Fibroblast of skin of back (primary cell): ENCODE measurements at places on chromosomes 2 and 18.

DNA sequence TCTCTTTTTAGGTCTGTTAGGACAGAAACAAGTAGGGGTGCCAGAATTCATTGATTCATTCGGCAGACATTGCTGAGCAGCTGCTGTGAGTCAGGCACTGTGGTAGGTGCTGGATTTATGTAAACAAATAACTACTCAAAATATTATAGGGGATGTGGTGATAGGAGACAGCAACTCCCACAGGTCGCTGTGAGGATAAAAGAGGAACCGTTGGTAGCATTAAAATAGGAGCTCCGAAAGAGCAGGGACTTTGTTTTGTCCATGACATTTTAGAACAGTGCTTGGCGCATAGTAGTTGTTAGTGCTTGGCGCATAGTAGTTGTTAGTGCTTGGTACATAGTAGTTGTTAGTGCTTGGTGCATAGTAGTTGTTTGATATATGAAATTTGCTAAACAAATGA, 29.2 kb downstream of the ATP6V1C2 start:
- no peak for DNase-seq

- peak; percentile 1 for DNase-seq
Measured at GRCh38 chr2:38875227-38875575, 533 bp downstream of the DHX57 start.

DNA sequence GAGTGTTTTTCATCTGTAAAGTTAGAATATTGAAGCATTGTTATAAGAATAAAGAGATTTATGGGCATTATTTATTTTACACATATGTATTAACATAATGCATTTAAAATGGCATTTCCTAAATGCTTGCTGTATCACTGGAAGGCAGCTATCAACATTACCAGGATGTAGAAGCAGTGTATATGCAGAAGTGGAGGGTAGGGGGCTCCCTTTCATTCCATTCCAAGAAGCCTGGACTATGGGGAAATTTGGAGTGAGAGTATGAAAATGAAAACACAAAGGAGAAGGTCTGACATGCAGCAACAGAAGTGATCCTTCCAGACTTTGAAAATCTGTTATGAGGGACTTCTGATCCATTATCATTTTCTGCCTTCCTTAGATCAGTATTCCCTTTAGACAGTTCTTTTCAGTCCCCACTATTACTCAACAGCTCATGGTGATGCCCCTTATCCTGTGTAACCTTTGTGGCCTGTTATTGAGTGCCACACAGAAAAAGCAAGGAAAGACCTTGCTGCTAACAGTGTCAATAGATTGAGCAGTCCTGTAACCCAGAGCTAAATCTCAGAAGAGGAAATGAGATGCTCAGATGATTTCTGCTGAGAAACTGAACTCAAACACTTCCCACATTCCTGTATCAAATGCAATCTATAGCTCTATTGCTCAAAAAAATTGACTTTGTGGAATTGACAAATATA, 216.6 kb downstream of the HNMT start:
- no peak for DNase-seq

DNA sequence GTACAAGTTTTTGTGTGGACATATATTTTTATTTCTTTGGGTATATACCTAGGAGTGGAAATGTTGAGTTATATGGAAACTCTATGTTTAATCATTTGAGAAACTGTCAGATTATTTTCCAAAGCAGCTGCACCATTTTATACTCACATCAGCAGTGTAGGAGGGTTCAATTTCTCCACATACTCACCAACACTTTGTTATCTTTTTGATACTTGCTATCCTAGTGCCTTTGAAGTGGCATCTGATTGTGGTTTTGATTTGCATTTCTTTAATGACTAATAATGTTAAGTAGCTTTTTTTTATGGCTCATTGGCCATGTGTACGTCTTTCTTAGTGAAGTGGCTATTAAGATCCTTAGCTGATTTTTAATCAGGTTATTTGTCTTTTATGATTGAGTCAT, 64.7 kb upstream of the SLC8A1 start:
- DNase-seq = no peak

- peak; percentile 60 for DNase-seq
Measured at GRCh38 chr2:239275847-239276831, 124.7 kb downstream of the HDAC4 start.

DNA sequence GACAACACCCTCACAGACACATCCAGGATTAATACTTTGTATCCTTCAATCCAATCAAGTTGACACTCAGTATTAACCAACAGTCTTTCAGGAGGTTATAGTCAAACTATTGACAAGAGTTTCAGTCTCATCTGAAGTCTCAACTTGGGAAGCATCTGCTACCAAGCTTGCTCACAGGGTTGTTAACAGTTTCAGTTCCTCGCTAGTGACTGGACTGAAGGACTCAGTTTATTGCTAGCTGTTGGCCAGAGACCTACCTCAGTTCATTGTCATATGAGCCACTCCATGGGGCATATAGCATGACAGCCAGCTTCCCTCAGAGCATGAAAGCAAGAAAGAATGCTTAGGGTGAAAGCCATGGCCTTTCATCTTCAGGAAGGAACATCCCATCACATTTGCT, 228.6 kb downstream of the EPHA4 start:
- DNase-seq = no peak

- DNase-seq = peak; percentile 81
Measured at GRCh38 chr2:119240311-119241204, 16.9 kb downstream of the STEAP3 start.

- no peak for DNase-seq
Measured at GRCh38 chr2:227607941-227608340, 6.7 kb downstream of the SCYGR3 start.

DNA sequence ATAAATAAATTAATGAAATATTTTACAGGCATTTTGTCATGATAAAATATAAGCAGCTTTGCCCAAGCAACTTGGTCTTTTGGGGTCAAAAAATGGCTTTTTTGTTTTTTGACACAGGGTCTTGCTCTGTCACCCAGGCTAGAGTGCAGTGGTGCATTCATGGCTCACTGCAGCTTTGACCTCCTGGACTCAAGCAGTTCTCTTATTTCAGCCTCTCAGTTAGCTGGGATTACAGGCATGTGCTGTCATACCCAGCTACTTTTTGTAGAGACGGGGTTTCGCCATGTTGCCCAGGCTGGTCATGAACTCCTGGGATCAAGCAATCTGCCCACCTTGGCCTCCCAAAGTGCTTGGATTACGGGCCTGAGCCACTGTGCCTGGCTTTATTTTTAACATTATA, 51.0 kb downstream of the ABI2 start:
- DNase-seq = no peak

DNA sequence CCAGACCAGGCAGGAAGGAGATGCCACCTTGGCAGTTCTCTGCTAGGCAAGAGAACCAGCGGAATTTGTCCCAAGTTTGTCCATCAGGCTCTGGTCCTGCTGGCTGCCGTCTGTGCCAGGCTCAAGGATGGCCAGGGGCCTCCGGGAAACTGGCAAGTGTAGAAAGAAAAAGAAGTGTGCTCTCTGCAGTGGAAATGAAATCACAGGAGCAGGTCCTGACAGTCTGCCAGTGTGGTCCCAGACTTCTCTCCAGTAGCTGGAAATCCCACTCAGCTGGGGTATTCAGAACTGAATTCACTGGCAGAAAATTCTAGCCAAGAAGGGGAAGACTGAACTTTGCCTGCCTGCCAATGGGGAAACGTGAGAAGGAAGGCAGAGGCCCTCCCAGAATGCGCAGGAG, 91.0 kb downstream of the STPG4 start:
- DNase-seq = no peak

DNA sequence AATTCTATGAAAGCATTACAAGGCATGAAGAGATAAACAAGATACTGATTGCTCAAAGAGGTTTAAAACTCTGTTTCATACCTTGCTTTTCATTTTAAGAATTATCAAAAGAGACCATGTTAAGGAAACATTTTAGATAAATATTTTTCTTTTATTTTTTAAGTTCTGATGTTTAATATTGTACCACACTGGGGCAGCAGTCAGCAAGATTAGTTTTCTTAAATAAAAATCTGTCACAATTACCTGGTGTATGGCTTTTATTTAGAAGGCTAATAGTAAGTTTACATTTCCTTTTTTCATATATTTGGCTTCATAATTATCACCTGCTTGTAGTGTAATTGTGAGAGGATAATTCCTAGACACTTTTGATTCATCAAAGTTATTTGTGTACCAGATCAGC, 46.4 kb downstream of the ZNF804A start:
- DNase-seq = no peak

GRCh38 chr18:38526922-38527321, 961.3 kb upstream of the CELF4 start:
- no peak for DNase-seq

- DNase-seq = no peak
Measured at GRCh38 chr2:160110674-160111239, 48.3 kb upstream of the PLA2R1 start.

- DNase-seq = no peak
Measured at GRCh38 chr2:60316381-60317033, 236.9 kb downstream of the BCL11A start.

- DNase-seq = no peak
Measured at GRCh38 chr18:44626807-44627206, 53.9 kb upstream of the SETBP1 start.

- DNase-seq = peak; percentile 24
Measured at GRCh38 chr2:179751163-179751809, 110.1 kb downstream of the ZNF385B start.

- DNase-seq = no peak
Measured at GRCh38 chr2:157318884-157319283, 6.7 kb downstream of the ERMN start.

DNA sequence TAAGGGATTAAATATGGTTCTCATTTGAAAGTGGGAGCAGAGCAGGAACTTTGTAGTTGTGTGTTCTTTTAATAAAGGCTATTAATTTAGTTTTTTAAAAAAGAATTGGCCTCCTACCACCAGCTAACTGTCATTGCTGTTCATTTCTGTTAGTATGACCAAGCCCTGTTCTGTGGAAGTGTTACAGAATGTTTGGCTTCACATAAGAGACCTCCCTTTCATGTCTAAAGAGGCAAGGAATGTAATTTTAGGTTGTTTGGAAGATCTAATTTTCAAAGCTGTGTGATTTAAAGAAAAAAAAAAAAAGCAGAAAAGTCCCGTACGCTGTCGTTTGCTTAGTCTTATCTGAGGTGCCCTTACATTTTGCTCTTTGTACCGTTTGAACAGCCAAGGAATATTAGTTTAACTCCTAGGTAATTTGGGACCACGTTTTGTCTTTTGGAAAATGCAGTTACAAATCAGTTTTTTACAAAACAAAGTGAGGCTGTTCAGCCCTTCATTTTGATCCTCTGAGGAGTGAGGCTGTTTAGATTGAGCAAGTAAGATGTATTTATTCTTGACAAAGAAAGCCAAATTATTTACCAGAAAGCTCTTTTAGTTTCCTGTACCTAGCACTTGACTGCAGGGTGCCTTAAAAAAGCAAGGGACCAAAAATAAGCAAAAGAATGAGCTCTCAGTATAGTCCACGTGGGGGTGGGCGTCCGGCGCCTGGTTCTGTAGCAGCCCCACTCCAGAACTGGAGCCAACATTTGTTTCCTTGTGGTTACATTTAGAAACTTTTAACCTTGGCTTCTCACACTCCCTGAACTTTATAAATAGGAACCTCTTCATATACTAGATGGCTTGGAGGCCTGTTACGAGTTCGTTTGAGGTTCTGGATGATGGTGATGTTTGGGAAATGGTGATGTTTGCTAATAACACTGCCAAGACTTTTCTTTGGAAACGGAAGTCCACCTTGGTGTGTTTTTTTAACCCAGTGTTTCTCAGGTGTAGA, 136.2 kb downstream of the FMNL2 start:
- DNase-seq = no peak

DNA sequence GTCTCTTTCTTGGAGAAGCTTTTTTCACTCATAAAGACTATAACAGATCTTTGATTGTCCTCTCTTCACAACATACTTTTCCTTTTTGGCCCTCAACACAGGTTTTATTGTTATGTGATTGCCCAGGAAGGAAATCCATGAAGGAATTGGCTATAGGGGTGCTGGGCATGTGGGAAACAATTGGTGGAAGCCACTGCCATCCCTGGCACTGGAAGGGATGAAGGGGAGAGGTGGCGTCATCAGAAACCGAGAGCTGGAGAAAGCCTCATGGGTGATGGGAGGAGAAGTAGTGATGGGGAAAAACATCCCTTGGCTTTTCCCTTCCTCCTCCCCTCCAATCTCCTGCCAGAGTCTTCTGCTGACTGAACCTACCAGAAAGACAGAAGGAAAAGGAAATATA, 106.2 kb downstream of the SPOPL start:
- no peak for DNase-seq

DNA sequence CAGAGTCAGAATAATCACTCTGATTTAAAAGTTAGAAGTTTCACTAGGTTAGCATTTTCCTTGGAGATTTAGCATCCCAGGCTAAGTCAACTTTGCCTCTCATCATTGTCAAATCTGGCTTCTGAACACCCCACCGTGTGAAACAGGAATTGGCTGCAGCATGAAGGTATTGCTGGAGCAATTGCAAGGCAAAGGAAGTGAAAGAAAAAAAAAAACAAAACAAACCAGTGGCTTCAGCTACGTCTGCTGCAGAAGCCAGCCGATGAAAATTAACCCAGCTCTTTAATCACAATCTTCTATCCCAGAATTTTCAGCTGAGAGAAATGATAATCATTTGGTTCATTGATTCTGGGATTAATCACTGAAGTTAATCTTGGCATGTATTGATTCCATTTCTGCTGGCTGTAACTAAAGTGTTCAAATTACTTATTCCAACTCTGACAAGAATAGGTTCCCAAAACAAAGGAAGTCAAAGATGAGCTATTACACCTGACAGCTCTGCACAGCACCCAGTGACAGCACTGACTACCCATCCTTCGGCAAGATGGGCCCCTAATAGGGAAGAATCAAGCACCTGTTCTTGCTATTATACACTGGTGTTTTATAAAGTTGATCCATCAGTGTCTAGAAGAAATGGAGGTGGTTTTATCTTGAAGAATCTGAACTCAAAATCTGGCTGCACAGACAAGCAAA, 42.7 kb upstream of the REG3G start:
- no peak for DNase-seq

DNA sequence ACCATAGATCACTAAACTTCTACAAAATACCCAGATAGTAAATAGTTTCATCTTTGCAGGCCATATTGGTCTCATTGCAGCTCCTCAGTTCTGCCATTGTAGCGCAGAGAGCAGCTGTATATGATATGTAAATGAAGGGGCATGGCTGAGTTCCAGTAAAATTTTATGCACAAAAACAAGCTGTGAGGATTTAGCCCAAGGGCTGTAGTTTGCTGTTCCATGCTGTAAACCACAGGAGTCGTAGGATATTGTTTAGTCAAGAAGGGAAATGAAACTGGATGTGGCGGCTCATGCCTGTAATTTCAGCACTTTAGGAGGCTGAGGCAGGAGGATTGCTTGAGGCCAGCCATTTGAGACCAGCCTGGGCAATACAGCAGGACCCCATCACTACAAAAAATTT, 83.0 kb downstream of the MGAT5 start:
- no peak for DNase-seq

- peak; percentile 45 for DNase-seq
Measured at GRCh38 chr2:55431982-55432627, 12.4 kb upstream of the CCDC88A start.

GRCh38 chr2:207960090-207960489, 65.2 kb downstream of the PLEKHM3 start:
- DNase-seq = no peak

DNA sequence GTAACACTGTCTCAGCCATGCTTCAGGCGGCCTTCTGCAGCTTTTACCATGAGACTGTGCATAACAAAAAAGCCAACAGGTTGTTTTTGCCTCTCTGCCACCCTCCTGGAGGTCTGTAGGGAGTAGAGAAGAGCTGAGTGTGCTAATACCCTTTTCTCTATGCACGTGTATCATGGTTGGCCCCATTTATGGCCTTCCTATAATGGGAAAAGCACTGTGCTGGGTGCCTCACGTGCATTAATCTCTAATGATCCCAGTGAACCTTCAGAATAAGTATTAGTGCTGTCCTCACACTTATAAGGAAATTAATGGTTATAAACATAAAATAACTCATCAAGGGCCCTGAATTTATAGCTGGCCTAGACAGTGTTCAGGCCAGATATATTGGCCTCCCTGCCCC, 164.2 kb downstream of the CDH20 start:
- DNase-seq = no peak
